ENCODE measurements at places on chromosomes 7 and 10.

DNA sequence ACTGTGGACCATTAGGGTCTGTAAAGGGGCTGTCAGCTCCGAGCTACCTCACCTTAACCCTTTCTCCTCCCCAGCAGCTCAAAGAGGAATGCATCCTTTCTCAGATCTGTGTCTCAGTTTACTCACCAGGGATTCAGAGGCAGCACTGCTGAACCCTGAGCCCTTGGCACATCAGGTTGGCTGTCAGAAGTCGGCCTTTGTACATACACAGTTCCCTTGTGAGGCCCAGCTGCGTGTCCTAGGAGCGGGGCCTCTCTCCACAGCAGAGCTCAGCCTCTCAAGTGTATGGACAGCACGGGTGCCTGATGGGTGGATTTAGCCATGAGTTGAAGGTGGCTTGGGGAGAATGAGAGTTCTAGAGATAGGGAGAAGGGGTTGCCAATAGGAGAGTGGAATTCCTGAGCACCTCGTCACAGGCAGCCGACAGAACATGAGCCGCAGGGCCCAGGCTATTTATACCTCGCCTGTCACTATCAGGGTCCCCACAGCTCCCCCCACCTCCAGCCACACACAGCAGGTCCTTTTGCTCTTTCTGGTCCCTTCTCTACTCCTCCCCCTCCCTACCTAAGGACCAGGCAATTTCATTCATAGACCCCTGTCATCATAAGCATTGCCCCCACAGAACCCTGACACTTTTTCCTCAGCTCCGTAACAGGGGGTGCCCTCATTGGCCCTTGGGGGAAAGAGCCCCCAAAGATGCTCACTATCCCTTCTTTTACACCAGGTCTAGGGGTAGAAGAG is 2.1 kb upstream of the FLNC start:
- no peak for DNase-seq

DNA sequence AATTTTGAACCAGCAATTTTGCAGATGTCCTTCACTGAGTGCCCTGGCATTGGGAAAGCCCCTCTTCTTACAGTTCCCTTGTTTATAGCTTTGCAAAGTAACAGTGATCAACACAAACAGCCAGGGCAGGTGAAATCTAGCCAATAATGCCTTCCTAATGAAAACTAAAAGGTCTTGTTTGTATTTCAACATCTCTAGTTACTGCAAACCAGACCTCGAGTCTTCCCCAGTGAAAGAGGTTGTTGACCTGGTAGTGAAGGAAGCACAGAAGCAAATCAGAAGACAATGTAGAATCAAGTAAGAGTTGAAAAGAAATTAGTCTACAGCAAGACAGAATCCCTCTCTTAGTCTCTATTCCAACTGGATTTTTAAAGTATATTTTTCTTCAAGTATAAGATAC is 231.2 kb downstream of the SNX13 start:
- DNase-seq = no peak

DNA sequence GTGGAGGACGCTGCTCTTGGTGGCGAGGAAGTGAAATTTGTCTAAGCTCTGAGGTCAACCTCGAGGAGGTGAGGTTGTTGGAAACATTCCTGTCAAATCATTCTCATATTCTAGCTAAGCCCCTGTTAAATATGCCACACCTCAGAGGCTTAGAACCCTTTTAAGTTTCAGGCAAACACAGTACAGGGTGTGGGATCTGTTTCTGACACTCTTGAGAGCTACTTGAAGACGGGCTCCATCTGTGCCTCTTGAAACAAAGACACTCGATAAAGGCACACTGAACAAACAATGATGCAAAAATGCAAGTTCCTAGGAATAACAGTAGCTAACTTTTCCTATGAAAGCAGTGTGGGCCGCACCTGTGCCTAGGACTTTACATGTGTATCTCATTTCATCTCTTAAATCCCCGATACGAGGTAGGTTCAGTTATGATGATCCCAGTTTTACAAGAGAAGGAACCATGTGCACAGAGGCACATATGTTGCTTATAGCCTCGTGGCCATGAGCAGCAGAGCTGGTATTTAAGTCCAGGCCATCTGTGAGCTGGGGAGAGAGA is 299.2 kb downstream of the CCDC3 start:
- DNase-seq = no peak

DNA sequence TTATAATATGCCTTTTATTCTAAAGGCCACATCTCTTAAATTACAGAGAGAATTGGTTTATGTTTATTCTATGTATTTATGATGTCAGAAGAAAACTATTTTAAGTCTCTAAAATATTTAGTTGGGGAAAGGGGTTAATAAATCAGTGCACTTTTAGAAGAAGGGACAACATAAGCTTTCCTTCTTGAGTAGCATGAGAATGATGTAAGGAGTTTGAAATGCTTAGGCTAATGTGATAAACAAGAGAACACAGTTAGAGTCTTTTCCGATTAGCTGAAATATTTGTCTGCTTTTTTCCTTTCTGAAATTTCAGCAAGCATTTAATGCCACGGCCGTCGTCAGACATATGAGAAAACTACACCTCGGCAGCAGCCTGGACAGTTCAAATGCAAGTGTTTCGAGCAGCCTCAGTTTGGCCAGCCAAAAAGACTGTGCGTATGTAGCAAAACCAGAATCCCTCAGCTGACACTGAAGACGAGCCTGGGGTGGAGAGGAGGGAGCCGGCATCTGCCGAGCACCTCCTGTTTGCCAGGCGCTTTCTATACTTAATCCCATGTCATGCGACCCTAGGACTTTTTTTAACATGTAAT is 176.2 kb downstream of the CCDC3 start:
- no peak for DNase-seq

GRCh38 chr10:69569396-69569934 is 3.8 kb downstream of the NEUROG3 start:
- no peak for DNase-seq

- no peak for DNase-seq
These were observed 521.2 kb upstream of the TEX47 start for GRCh38 chr7:89316584-89317251.

DNA sequence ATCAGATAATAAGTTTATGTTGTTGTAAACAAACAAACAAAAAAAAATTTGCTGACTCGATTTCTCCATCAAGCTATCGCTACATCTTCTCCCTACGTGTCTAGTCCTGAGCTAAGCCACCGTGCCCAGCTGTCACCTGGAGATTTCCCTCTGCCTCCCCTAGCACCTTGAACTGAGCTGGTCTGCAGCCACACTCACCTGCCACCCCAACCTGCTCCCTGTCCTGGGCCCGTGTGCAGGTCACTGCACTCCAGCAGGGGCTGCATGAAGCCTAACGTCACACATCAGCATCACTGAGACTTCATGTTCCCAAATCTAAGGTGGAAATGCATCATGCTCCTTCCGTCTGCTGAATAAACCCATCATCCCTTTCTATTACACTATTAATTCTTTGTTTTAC is 44.4 kb downstream of the TEX36 start:
- no peak for DNase-seq

- DNase-seq = no peak
These were observed 19.4 kb upstream of the PDGFA start for GRCh38 chr7:538764-539685.

GRCh38 chr7:2478800-2479199 is 2.6 kb upstream of the GRIFIN start:
- no peak for DNase-seq

- DNase-seq = no peak
These were observed 506 bp downstream of the CTTNBP2 start for GRCh38 chr7:117872561-117873309.

GRCh38 chr7:84913731-84914130 is 273.1 kb downstream of the SEMA3D start:
- DNase-seq = no peak

DNA sequence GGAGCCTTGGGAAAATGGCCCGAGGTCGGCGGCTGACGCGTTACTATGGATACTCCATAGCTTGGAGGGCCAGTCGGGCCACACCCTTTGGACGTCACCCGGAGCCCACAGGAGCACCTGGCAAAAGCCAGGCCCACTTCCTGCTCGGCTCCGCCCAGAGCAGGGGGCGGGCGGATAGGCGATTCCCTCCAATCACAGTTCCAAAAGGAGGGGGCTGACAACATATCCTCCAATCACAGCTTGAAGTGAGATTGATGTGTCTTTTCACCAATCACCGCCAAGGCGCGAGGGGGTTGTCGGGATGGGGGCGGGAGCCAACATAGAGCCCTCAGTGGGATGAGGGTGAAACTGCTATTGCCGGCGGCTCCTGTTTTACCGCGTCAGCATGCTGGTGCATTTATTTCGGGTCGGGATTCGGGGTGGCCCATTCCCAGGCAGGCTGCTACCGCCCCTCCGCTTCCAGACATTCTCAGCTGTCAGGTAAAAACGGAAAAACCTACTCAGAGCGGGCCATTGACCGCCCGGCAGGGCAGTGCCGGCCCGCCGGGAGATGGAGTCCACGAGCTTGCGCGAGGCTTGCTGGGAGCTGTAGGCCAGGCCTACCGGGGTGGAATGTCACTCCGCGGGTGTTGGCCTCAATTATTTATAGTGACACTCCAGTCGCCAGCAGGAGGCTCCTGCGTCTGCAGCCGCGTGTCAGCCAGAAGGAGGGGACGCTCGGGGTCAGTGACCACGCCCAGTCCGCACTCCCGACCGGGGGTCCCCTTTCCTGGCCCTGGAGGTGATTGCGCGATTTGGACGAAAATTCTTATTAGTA is at the start of gene ABCB8:
ABCB8 (plus strand) TSS at position 320 of the 817 bp plus-strand sequence; CDS start at position 386, 66 bp downstream.
- peak; percentile 96 for DNase-seq

- peak; percentile 63 for DNase-seq
These were observed 71.4 kb downstream of the NEURL1 start for GRCh38 chr10:103564776-103565520.

DNA sequence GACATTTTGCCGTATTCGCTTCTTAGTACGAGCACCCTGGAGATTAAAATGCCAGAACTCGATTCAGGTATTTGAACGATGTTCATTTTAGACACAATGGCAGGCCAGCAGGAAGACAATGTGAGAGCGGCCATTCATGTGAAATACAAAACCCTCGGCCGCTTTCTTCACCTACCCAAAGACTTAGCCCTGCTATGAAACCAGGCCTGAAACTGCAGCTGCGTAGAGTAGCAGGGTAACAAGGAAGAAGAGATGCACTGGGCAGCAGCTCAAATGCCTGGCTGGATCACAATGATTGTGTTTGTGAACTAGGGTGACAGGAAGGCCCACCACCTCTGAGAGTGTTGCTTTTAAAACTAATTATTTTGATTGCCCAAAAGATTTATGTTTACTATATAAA is 234.8 kb downstream of the TRIL start:
- DNase-seq = no peak

- DNase-seq = no peak
These were observed 171.2 kb downstream of the LSM5 start for GRCh38 chr7:32319012-32319382.

DNA sequence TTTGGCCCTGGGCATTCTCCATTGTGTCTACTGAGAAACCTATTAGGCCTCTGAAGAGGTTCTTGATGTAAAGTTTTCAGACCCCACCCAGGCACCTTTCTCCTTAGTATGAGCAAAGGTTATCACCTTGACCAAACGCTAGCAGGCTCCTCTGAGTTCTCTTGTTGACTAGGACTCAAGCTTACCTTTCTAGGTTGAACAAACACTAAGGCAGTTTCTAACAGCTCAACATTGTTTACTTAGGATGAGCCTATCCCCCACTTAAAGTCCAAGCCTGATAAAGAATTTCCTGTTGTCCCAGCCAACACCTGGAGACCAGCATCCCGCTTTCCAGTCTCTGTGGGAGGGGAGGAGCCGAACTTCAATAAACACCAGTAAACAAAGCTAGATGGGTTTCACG is 26.3 kb upstream of the ITGB8 start:
- no peak for DNase-seq

- DNase-seq = no peak
These were observed 6.3 kb upstream of the XPNPEP1 start for GRCh38 chr10:109929501-109930219.
